ENCODE measurements at places on chromosomes 4 and X.

GRCh38 chrX:119880552-119881437 lies 9.2 kb downstream of the NDUFA1 start:
- DNase-seq, result no peak

DNA sequence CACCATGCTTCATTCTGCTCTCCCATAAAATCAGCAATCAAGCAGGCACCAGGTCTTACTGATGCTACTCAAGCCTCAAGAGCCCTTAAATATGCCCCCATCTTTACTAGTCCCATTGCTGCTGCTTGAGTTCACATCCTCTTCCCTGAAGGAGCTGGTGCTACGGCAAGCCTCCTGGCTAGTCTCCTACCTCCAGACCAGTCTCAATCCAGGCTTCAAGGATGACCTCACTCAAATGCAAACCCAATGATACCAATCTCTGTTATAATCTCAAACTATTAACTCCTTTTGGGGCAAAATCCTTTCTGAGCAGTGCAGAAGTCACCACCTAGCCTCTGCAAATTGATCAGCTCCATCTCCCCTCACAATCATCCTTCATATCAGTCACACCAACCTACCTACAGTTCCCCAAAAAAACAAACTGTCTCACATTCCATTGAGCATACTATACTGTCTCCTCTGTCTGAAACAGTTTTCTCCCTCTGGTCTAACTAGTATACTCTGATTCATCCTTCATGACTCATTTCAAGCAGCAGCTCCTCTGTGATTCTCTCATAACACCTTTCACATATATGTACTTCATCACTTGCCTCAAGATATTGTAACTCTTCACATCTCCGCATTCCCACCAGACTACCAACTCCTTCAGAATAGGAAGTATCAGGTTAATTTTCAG lies 30.0 kb downstream of the PAPSS1 start:
- DNase-seq, result no peak

DNA sequence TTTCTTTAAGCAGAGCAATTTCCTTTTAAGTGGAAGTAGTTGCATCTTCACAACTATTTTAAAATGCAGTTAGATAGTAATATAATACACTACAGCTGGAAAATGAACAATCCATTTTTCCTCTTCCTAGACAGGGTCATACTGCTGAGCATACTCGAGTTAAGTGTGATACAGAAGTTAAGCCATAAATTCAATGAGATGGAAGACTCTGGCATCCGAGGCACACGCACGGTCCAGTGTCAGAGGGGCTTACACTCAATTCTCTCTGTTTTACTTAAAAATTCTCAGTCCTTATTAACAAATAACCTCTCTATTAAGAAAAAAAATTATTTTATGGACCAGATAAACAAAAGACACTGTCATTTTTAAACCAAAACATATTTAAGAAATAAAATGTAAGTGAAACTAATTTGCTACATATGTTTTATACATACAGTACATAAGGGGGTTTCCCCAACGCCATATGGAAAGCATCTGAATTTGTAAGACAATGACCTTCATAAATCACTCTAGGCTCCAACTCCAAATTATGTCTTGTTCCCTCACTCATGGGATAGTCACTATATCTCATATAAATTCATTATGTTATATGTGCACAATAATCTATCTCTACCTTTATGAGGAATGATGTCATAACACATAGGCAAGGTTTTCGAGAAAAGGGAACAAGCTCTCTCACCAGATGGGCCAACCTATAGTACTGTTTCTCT lies 315.3 kb downstream of the PAPSS1 start:
- DNase-seq, result no peak

DNA sequence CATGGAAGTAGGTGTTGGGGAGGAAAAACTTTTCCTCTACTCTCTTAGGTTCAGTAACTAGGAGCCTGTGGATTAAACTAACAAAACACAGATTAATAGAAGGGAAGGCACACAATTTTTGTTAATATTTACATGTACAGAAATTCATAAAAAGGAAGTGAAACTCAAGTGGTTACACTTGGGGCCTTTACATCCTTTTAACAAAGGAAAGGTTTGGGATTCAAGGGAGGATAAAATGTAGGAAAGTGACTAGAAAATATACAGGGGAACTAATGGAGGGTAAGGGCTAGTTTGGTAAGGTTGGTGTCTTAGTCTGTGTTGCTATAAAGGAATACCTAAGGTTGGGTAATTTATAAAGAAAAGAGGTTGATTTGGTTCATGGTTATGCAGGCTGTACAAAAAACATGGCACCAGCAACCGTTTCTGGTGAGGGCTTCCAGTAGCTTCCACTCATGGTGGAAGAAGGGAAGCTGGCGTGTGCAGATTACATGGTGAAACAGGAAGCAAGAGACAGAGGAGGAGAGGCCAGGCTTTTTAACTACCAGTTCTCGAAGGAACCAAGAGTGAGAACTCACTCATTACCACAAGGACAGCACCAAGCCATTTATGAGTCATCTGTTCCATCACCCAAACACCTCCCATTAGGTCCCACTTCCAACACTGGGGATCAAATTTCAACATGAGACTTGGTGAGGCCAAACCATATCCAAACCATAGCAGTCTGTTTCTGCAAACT lies 124.4 kb downstream of the CHRDL1 start:
- no peak for DNase-seq

DNA sequence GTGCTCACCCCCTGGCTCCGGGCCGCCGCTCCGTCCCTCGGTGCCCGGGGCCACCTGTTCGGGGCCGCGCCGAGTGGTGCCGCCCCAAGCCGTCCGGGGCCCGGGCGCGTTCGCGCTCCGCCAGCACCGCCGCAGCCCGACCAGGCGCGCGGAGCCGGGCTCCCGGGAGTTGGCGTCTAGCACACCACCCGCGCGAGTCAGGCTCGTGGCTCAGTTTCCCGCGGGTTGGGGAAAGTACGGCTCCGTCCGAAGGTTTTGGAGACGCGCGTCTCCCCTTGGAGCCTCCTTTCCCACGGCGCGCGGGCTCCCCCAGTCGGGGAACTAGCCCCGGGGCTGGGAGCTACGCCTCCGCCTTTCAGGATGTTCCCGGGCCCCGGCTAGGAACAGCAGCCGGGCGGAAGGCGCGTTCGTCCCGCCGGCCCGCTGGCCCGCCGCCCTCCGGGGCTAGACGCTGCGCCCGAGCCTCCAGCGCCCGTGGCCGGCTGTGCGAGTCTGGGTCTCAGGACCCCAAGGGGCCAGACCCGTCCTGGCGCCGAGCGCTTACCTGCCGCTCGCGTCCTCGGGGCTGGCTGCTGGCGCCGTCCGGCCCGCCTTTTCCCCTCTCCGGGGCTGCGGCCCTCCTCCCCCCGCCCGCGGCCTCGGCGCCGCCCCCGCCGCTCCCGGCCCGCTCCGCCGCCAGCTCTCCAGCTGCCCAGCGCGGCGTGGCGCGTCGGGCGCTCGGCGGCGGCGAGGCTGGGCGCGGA lies at the start of gene ADGRG2:
TSS of gene ADGRG2 (minus strand) at position 571 of the 743 bp plus-strand sequence. CDS start 53,634 bp downstream, outside the sequence.
- DNase-seq, result no peak

- DNase-seq, result no peak
These were observed 66.2 kb upstream of the GRID2 start for GRCh38 chr4:92237559-92237958.

DNA sequence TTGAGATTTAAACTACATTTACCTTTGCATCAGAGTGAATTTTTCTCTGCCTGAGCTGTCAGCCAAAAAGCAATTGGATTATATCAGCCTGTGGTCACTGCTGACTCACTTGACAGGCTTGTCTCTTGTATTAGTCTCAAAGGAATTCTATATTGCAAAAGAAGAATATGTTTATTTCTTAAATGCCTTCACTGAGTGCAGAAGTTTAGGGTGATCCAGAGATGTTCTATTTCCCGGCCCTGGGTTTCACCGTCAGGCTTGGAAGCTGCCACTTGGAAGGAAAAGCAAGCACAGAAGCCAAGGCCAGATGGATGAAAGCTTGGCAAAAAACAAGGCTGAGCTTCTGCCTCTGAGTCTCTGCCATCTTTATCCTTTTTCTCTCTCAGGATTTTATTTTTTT lies 80.9 kb downstream of the FAM114A1 start:
- no peak for DNase-seq

Data from hypothalamus (tissue), 51 donors.